MCF 10A (cell line): ENCODE measurements at places on chromosomes 5 and 9. TPM values are rescaled to one million over a fixed set of nuclear protein-coding genes. Genes with fewer than 3 reads are reported as not detected.

DNA sequence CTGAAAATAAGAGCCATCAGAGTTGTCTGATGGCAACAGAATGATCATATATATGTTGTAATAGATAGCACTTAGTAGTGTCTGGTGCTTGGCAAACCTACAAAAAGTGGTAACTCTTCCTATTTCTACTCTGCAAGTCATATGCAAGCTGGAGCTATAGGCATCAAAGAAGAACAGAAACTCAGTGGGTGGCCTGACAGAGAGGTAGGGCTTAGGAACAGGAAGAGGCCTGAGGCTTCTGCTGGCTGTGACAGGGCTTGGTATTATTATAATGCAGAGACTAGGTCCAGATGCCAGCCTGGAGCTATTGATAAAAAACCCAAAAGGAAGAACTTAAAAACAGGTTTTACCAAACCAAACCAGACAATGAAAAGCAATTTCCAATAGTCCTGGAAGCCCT, 4.4 kb upstream of the DIAPH1 start:
- DNase-seq: no peak

CCDC187 gene
- not detected in 2 replicates for total RNA-seq

DNA sequence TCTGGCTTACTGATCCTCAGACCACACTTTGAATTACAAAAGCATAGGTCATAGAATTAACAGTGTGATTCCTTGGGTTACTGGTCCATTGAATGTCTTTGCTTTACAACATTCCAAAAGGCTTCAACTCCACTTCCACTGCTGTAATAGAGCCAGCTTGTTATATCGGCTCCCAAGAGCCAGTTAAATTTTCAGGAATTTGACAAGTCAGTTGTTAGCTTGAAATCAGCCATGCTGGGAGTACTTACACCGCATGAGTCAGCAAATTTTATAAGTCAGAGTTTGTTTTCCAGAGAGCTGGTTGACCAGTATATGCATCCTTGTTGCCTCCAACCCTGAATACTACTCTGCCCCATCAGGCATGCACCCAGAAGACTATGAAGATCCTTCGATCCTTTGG, 73.1 kb downstream of the FOXB2 start:
- DNase-seq: peak; percentile 11

DNA sequence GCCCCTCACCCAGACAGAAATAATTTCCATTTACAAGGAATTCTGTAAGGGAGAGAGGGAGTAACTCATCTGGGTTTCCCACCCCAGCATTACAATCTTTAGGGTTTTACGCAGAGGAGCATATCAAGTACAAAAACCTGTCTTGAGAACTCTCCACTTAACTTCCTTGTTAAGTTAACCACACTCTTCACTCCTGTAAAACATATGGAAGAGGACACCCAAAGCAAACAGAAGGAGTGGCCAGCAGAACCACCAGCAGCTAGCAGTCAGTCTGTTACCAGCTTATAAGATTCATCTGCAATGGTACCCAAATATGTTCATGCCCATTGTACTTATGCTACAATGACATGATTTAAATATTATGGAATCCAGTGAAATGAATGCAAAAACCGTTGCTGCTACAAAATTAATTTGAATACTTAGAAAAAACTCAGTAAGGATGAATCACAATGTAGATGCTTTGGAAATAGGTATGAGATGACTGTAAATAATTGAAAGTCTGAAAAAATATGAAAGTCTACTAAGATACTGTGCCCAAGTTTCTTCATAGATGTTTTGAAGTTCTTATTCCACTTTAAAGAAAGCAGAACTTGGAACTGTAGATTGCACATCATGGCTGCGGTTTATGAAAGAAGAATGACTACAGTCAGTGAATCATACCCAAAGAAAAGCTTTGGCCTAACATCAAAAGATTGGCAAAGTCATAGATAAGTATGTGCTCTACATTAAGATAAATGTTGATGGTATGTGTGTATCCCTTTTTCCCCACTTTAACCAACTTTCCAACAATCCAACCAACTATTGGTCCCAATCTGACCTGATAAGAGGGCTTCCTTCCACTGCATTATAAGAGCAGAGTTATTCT, 233.6 kb downstream of the ACTL7B start:
- peak; percentile 59 for DNase-seq

COL15A1 gene
- not detected in 2 replicates for total RNA-seq
